HEK293T (cell line): ENCODE measurements at places on chromosomes 7 and 10.

DNA sequence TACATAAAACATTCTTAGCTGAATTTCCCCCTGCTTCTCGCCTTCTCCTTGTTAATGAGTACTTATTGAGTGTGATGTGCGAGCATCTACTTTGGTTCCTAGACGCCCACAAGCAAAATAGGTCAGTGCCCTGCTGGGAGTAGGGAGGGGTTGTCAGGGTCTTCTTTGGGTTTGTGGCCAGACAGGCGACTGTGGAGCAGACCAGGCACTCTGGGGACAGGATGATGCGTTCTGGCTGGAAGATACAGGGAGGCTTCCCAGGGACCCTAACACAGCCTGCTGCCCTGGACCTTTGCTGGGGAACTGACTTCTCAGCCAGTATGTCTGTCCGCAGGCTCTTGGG lies 227.2 kb downstream of the CUX1 start:
- DNase-seq, result no peak

- DNase-seq, result no peak
Observed at GRCh38 chr7:137026176-137026500, 157.7 kb downstream of the CHRM2 start.

DNA sequence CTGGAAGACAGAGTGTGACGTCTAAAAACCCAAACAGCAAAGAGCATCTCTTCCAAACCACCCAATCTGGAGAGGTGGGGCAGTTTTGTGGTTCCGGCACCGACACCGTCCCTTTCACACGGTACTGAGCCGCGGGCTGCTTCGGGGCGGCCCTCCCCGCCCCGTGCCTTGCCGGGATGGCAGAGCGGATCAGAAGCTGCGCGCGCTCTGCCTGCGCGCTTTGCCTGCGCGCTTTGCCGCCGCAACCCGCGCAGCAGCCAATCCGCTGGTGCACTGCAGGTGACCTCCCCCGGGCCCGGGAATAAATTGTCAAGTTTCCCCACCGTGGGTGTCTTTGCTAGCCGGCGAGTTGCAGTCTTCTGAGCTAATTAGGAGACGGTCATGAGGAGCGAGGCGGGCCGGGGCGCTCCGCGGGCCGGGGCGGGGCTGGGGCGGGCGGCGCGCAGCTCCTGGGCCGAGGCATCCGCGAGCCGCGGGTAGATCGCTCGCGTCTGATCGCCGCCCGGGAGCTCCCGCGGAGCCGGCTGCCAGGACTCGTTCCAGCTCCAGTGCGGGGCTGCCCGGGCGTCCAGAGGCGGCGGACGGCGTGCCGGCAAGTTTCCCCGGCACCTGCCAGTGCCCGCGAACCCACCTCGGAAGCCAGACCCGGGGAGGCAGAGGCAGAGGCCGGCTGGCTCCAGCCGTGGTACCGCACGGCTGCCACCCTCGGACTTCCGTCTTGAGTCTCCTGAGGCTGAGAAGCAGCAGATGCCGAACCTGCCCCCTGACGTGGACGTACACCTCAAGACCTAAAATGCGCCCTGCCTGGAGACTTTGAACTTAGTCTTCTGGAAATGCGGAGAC lies 536.0 kb upstream of the GALNT17 start:
- peak; percentile 58 for DNase-seq

GRCh38 chr7:136957391-136957790 lies 88.9 kb downstream of the CHRM2 start:
- DNase-seq, result no peak

DNA sequence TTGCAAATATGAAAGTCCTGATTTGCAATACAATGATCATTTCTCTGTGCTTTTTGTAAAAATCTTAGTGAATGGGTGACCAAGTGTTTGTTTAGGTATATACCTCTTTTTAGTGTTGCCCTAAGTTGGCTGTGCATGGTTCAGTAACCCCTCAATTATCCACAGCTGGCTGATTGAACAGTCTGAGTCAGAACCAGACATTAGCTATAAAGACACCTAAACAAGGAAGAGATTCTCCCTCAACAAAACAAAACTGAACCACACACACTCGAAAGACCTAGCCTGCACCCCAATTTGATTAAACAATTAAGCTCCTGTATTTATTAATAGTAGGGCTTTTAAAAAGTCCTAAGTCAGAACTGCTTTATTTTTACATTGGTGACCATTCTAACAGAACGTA lies 2.8 kb downstream of the RSBN1L start:
- no peak for DNase-seq

GRCh38 chr7:45624392-45624760 lies 50.2 kb downstream of the ADCY1 start:
- no peak for DNase-seq

- DNase-seq, result no peak
Observed at GRCh38 chr7:36448781-36449379, 59.2 kb downstream of the ANLN start.

DNA sequence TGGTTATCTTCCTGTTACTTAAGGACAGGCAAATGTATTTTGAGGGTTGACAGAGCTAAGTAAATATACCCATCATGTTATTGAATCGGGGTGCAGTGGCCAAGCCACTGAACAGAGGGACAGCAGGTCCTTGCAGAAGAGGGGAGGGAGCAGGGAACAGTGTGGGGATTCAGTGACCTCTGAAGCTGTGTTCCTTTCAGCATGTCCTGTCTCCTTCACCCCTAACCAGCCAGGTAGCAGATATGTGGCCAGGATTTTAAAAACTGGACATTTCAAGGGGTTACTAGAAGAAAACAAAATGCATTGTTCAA lies 12.7 kb downstream of the ANK3 start:
- DNase-seq, result no peak

GRCh38 chr7:88826222-88826621 lies 30.7 kb upstream of the TEX47 start:
- DNase-seq, result no peak

DNA sequence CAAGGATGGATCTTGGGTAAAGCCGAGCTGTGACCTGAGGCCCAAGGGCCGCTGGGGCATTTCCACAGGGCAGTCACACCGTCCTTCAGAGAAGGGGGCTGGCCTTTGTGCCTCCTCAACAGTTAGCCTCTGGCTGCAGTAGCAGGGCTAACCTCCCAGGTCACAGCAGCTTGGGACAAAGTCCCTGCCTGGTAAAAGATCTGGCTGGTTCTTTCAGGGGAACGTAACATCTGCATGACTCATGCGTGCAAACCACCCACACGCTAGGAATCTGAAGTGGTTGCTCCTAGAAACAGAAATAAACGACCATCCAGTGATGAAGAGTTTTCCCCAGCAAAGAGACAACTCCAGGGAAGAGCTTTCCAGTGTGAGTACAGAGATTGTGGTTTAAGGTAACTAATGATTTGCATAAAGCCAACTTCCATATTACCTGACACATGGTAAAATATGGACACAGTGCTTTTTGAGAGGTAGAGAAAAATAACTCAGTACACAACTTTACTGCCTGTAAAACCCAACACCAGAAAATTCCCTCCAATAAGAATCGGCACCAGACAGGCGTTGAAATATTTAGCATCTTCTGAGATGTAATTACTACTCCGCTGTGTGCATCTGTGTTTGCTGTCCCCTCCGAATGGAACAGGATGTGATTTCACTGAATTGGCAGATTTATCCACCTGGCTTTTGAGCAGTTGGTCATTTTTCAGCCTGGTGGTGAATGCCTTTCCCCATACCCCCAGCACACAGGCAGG lies 84.9 kb upstream of the ADRB1 start:
- DNase-seq, result no peak

DNA sequence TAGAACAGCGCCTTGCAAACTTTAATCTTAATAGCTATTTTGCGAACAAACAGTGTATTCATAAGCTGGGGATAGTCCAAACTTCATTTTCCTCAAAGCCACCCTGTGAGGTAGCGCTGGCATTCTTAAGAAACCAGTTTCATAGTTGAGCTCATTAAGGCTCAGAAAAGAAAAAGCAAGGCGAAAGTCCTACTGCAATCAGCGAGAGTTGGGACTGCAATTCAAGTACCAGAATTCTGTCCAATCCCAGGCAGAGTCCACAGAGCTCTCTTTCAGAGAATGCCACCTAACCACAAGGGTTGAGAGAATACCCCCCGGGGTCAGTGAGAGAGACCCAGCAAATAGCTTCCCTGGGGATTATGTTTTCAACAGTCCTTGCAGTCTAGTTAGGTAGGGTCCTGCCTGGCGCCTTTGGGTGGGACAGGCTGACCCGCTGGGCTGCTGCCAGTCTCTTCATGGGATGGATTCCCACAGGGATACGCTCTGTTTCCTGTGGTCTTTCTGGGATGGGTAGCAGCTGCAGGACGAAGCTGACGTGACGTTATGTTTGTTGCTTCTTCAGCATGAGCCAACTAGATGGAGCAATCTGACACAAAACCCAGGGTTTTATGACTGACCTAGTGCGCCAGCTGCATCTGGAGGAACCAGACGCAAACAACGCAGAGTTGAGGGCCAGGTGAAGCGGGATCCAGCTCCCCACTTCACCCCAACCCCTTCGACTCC lies 16.0 kb downstream of the BMPER start:
- no peak for DNase-seq

DNA sequence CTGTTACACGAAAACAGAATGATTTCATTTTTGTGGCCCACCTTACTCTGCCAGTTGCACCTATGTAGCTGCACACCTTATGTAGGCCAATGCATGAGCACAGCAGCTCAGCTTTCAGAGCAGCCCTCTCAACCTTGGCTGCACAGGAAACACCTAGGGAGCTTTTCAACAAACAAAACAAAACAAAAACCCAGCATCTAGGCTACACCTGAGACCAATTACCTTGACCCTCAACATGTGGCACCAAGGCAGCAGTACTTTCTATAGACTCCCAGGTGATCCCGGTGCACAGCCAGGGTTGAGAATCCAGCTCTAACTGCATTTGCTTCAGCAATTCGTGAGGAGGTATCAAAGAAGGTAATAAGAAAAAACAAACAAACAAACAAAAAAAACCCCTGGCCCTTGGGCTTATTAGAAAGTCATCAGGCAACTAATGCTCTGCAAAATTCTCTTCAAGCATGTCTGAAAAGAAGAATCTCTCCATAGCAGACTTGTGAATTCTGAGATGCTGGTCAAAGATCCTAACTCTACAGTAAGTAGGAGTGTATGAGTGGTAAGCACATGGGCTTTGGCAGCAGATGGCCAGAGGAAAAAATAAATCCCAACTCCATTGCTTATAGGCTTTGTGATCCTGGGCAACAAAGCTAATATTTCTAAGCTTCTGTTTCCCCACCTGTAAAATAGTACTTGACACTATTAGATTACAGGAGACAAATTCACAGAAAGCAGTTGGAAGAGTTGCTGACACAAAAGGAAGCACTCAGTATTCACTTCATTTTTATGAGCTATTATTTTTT lies 113.4 kb upstream of the NOBOX start:
- DNase-seq, result no peak
